ENCODE measurements at places on chromosomes 2 and 18. TPM values are rescaled to one million over a fixed set of nuclear protein-coding genes. Genes with fewer than 3 reads are reported as not detected.

Gene EHD3
- 2.4 TPM for total RNA-seq

Gene CCDC141
- 6.4 TPM for total RNA-seq

Gene CKAP2L
- total RNA-seq = not detected

Gene UNC80
- not detected for total RNA-seq

Gene CRYGD
- total RNA-seq = not detected

Gene DUSP19
- total RNA-seq = 0.67 TPM

Gene DYSF
- total RNA-seq = 54.1 TPM

Gene ST6GAL2
- total RNA-seq = 0.45 TPM

Gene AQP12A
- not detected for total RNA-seq

Gene ESPNL
- total RNA-seq = 0.48 TPM

Gene GALNT3
- total RNA-seq = 1.1 TPM

Gene VWA3B
- not detected for total RNA-seq

Gene DSG3
- not detected for total RNA-seq

Gene FAM228A
- total RNA-seq = 3.2 TPM

Gene LHCGR
- 1.7 TPM for total RNA-seq

Gene C2orf80
- not detected for total RNA-seq

Gene CAVIN2
- 52.3 TPM for total RNA-seq

Gene CXCR1
- 7.2 TPM for total RNA-seq

Gene SERPINB12
- total RNA-seq = not detected

Gene COLEC11
- total RNA-seq = 5.5 TPM

Gene CTDSP1
- 123 TPM for total RNA-seq

Gene PKDCC
- 289 TPM for total RNA-seq

Gene AGPS
- total RNA-seq = 46.1 TPM

Gene REEP1
- 0.96 TPM for total RNA-seq
